ENCODE measurements at places on chromosomes 12 and 14. TPM values are rescaled to one million over a fixed set of nuclear protein-coding genes. Genes with fewer than 3 reads are reported as not detected.

Gene CCND2
- polyA plus RNA-seq, result 37.6 TPM

Gene TMPRSS12
- polyA plus RNA-seq, result 0.03 TPM

Gene OR4Q2
- not detected for polyA plus RNA-seq

Gene NID2
- polyA plus RNA-seq, result 21.7 TPM

Gene DENR
- 31.2 TPM for polyA plus RNA-seq

Gene RTL1
- polyA plus RNA-seq, result 0.01 TPM

Gene RILPL2
- polyA plus RNA-seq, result 11.7 TPM

Gene GARIN6
- polyA plus RNA-seq, result not detected

Gene CNTN1
- polyA plus RNA-seq, result 0.11 TPM

Gene CISTR
- not detected for polyA plus RNA-seq

Gene FAIM2
- polyA plus RNA-seq, result 0.19 TPM

Gene SLC25A21
- 0.24 TPM for polyA plus RNA-seq

Gene TTC6
- polyA plus RNA-seq, result not detected

Gene RASSF8
- 6.9 TPM for polyA plus RNA-seq

Gene KRT82
- not detected for polyA plus RNA-seq

Measured in adipose tissue (tissue), 3 donors.